ENCODE measurements at places on chromosomes 2 and 18.

GRCh38 chr2:175832866-175833265 lies 169.2 kb downstream of the LNPK start:
- no peak for DNase-seq

- no peak for DNase-seq
Observed at GRCh38 chr18:3645384-3646156, 195.6 kb downstream of the TGIF1 start.

DNA sequence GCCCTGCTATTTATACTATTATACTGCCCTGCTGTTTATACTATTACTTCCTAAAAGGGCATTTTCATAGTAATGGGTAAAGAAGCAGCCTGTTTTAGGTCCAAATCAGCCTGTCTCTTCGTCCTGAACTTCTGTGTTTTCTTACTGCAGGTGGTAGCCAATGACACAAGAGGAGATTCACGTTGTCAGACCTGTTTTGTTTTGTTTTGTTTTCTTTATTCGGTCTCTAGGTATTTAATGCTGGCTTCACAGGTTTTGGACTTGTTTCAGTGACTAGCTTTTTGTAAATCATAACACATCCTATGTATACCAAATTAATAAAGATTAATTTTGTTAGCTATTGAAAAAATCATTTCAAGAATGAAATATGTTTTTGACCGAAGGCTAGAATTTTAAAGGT lies 116.4 kb downstream of the MAP3K20 start:
- DNase-seq = no peak

DNA sequence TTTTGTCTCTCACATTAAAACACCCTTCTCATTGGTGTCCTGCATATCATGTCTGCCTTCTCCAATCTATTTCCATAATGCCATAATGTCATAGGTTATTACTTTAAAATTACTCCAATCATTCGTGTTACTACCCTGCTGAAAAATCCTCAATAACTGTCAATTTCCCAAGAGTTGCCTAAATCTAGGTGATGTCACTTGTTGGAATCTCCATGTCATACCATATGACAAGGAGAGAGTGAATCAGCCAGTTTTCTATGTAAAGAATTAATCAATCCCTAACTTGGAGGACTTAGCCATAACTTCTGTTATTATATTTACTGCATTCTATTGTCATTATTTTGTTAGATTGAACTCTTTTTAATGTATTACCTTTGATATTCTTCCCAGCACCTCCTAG lies 62.5 kb downstream of the PHLPP1 start:
- DNase-seq = no peak
